ENCODE measurements at places on chromosomes 13 and 19.

DNA sequence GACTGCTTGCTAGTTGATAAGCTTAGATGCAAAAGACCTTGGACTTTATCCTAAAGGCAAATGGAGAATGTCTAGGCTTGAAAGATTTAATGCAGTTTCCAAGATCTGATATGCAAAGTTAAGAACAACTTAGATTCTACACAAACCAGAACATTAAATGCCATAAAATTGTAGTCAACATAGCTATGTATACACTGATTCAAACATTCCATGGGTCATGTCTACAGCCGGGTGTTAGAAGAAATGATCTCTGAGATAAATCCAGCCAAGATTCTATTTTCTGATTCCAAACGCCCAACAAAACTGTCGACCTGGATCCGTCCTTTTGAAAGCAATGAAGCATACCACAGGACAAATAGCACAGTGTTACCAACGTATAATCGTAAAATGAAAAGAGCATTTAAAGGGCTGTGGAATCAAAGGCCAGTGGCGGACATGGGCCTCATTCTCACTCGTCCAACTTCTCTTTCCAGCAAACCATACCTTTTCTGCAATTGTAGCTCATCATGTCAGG is 52.7 kb downstream of the KCTD12 start:
- no peak for DNase-seq

- DNase-seq, result no peak
Observed at GRCh38 chr13:37134411-37135041, 29.1 kb upstream of the CSNK1A1L start.

- no peak for DNase-seq
Observed at GRCh38 chr19:15479391-15480345, at the start of gene PGLYRP2. Gene PGLYRP2 (minus strand): TSS chr19:15479501. CDS start chr19:15479371, 130 bp downstream.

- DNase-seq, result no peak
Observed at GRCh38 chr13:111038887-111039286, 76.2 kb upstream of the ARHGEF7 start.

- no peak for DNase-seq
Observed at GRCh38 chr13:39836038-39836437, 180.6 kb downstream of the COG6 start.

- no peak for DNase-seq
Observed at GRCh38 chr19:52227980-52228379, 38.1 kb downstream of the PPP2R1A start.

DNA sequence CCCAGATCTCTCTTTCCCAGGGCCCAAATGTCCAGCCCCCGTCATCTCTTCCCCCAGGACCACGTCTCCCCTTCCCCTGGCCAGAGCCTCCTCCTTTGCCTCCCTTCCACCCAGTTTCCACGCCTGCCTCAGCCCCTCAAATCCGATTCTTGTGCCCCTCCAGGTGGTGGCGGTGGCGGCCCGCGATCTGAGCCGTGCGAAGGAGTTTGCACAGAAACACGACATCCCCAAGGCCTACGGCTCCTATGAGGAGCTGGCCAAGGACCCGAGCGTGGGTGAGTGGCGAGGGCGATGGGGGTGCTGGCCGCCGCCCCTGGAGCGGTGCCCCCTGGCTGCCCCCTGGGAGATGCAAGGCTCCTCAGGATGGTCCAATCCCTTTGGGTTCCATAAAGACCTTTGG is 1.3 kb downstream of the DHDH start:
- DNase-seq, result no peak

- no peak for DNase-seq
Observed at GRCh38 chr19:7969555-7969939, 26.1 kb upstream of the TIMM44 start.

Data from T-helper 2 cell (primary cell).